ENCODE measurements at places on chromosomes 12 and 14.
A peak's percentile ranks its signal among the peaks of the same experiment; 100 is the strongest.

- no peaks in the 10 kb centered on the region for H3K36me3 ChIP-seq
- H3K27ac ChIP-seq, result no peak overlapping the region
- DNase-seq, result no peak
- no peaks in the 10 kb centered on the region for H3K27me3 ChIP-seq
- H3K4me1 ChIP-seq, result peaks cover 27% of the 10 kb centered on the region
- H3K4me3 ChIP-seq, result no peak overlapping the region
These were observed 56.7 kb downstream of the FBRSL1 start for GRCh38 chr12:132546647-132547046.

- no peaks in the 10 kb centered on the region for H3K4me1 ChIP-seq
- H3K27me3 ChIP-seq, result no peaks in the 10 kb centered on the region
- H3K27ac ChIP-seq, result no peak overlapping the region
- H3K4me3 ChIP-seq, result no peak overlapping the region
- H3K36me3 ChIP-seq, result no peaks in the 10 kb centered on the region
- no peak for DNase-seq
These were observed 79.7 kb downstream of the FUT8 start for GRCh38 chr14:65492266-65492665.

DNA sequence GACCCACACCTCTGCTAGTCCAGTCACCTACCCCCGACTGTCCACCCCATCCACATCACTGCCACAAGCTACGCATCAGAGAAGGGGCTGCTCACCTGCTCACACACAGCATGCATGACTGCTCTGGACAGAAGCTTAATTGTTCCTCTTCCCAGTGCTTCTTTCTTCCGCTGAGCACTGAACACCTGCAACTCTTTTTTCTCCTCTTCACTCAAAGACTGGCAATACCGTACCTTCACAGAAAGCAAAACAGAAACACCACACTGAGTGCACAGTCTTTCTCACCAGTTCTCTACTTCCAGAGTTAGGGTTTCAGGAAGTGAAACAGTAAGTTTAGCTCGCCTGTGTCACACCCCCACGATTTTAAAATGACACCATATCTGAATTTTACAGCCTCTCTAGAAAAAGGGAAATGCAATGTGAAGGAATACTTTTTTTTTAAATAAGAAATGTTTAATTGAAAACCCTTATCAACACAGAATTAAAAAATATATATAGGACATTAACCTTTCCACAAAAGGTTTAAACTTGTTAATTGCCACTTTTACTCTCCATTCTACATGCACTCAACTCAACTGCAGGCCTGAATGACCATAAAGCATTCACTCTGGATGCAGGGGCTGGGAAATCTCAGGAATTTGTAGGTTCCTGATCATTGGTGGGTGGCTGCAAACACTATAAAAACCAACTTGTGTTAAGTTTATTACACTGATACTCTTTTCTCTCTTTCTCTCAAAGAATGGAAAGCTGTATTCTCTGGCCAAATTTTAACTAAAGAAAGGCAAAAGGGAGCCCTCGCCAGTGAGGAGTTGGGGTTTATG is 120.0 kb downstream of the PRICKLE1 start:
- DNase-seq, result no peak
- peak overlapping the region; percentile 78 for H3K27ac ChIP-seq
- H3K27me3 ChIP-seq, result no peaks in the 10 kb centered on the region
- peaks cover 32% of the 10 kb centered on the region for H3K4me1 ChIP-seq
- H3K36me3 ChIP-seq, result peaks cover 48% of the 10 kb centered on the region
- no peak overlapping the region for H3K4me3 ChIP-seq

GRCh38 chr14:25400607-25401206 is 350.8 kb upstream of the STXBP6 start:
- H3K27ac ChIP-seq, result no peak overlapping the region
- no peaks in the 10 kb centered on the region for H3K4me1 ChIP-seq
- DNase-seq, result peak; percentile 55

GRCh38 chr14:27528328-27528727 is 930.5 kb upstream of the NOVA1 start:
- H3K4me3 ChIP-seq, result no peak overlapping the region
- H3K27ac ChIP-seq, result no peak overlapping the region
- DNase-seq, result peak; percentile 18
- no peaks in the 10 kb centered on the region for H3K4me1 ChIP-seq
- no peaks in the 10 kb centered on the region for H3K36me3 ChIP-seq

GRCh38 chr12:102167821-102168604 is 29.6 kb downstream of the PMCH start:
- DNase-seq, result no peak
- H3K4me3 ChIP-seq, result no peak overlapping the region
- H3K27ac ChIP-seq, result no peak overlapping the region
- no peaks in the 10 kb centered on the region for H3K4me1 ChIP-seq
- H3K36me3 ChIP-seq, result peaks cover 3% of the 10 kb centered on the region
- no peaks in the 10 kb centered on the region for H3K27me3 ChIP-seq

GRCh38 chr12:58269476-58269875 is 328.1 kb downstream of the ATP23 start:
- H3K4me1 ChIP-seq, result no peaks in the 10 kb centered on the region
- no peak overlapping the region for H3K27ac ChIP-seq
- no peaks in the 10 kb centered on the region for H3K36me3 ChIP-seq
- no peak overlapping the region for H3K4me3 ChIP-seq
- H3K27me3 ChIP-seq, result peaks cover 1% of the 10 kb centered on the region

GRCh38 chr14:71423481-71423880 is 508.7 kb upstream of the RGS6 start:
- H3K4me3 ChIP-seq, result no peak overlapping the region
- DNase-seq, result no peak
- no peak overlapping the region for H3K27ac ChIP-seq

DNA sequence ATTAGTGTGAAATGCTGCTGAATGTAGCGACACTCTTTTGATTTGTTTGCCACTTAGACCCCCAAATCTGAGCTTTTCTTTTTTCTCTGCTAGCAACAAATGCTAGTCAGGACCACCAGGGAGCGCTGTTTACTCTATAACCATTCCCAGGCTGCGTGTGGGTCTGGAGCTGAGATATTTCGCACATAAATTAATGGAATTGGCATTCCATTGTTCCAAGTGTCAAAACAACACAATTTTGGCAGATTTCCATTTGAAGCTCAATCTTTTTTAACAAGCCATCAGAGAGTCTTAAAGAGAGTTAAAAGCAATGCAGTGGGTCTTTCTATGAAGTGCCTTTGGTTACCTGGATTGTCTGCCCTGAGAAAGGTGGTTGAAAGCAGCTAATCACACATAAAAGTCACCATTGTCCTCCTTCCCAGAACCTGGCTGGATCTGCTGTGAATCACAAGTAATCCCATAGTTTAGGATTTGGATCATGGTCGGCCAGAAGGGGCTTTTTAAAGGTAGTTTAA is 7.4 kb upstream of the TMEM132C start:
- H3K27ac ChIP-seq, result no peak overlapping the region
- no peaks in the 10 kb centered on the region for H3K4me1 ChIP-seq
- no peak overlapping the region for H3K4me3 ChIP-seq
- peak; percentile 70 for DNase-seq
- H3K27me3 ChIP-seq, result no peaks in the 10 kb centered on the region

GRCh38 chr14:55313480-55313879 is 42.3 kb downstream of the FBXO34 start:
- H3K4me1 ChIP-seq, result no peaks in the 10 kb centered on the region
- no peaks in the 10 kb centered on the region for H3K27me3 ChIP-seq
- no peak for DNase-seq
- H3K4me3 ChIP-seq, result no peak overlapping the region

GRCh38 chr12:83470749-83471148 is 784.0 kb downstream of the TMTC2 start:
- no peaks in the 10 kb centered on the region for H3K36me3 ChIP-seq
- H3K4me1 ChIP-seq, result no peaks in the 10 kb centered on the region
- H3K4me3 ChIP-seq, result no peak overlapping the region
- H3K27me3 ChIP-seq, result no peaks in the 10 kb centered on the region
- H3K27ac ChIP-seq, result no peak overlapping the region

- no peak overlapping the region for H3K4me3 ChIP-seq
- H3K27ac ChIP-seq, result no peak overlapping the region
- H3K36me3 ChIP-seq, result no peaks in the 10 kb centered on the region
- no peaks in the 10 kb centered on the region for H3K27me3 ChIP-seq
- DNase-seq, result no peak
These were observed 345.5 kb upstream of the MGAT4C start for GRCh38 chr12:86601550-86602308.

GRCh38 chr14:50823051-50823761 is 7.8 kb downstream of the NIN start:
- H3K27me3 ChIP-seq, result no peaks in the 10 kb centered on the region
- peaks cover 16% of the 10 kb centered on the region for H3K4me1 ChIP-seq

GRCh38 chr14:28142400-28143015 is 624.1 kb upstream of the FOXG1 start:
- no peak overlapping the region for H3K4me3 ChIP-seq
- no peaks in the 10 kb centered on the region for H3K27me3 ChIP-seq
- DNase-seq, result no peak
- H3K27ac ChIP-seq, result no peak overlapping the region
- no peaks in the 10 kb centered on the region for H3K36me3 ChIP-seq

DNA sequence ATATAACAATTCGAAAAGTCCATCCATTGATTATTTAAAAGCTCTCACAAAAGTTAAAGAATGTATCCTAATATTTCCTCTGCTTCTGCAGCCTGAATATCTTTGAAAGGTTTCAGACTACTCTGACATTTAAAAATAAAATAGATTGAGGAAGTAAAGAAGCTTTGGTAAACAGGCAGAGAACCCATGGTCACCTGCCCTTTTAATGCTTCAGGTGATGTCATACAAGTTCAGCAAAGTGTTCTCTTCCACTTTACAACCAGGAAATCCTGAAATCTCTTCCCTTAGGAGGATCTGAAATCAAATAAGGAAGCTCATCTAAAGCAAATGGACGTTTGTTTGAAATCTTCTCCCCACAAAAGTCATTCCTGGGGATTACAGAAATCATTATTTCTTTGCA is 322.4 kb downstream of the PDZRN4 start:
- no peak for DNase-seq
- H3K27ac ChIP-seq, result no peak overlapping the region
- no peaks in the 10 kb centered on the region for H3K4me1 ChIP-seq
- H3K36me3 ChIP-seq, result no peaks in the 10 kb centered on the region
- H3K4me3 ChIP-seq, result no peak overlapping the region

- H3K27me3 ChIP-seq, result no peaks in the 10 kb centered on the region
- H3K36me3 ChIP-seq, result no peaks in the 10 kb centered on the region
- no peak for DNase-seq
- no peak overlapping the region for H3K27ac ChIP-seq
- H3K4me3 ChIP-seq, result no peak overlapping the region
These were observed 233.5 kb downstream of the EFCAB11 start for GRCh38 chr14:89720741-89721729.

- no peak for DNase-seq
- peaks cover 28% of the 10 kb centered on the region for H3K36me3 ChIP-seq
- H3K27me3 ChIP-seq, result no peaks in the 10 kb centered on the region
- H3K4me1 ChIP-seq, result no peaks in the 10 kb centered on the region
These were observed 7.5 kb downstream of the TMED2 start for GRCh38 chr12:123591702-123592481.

DNA sequence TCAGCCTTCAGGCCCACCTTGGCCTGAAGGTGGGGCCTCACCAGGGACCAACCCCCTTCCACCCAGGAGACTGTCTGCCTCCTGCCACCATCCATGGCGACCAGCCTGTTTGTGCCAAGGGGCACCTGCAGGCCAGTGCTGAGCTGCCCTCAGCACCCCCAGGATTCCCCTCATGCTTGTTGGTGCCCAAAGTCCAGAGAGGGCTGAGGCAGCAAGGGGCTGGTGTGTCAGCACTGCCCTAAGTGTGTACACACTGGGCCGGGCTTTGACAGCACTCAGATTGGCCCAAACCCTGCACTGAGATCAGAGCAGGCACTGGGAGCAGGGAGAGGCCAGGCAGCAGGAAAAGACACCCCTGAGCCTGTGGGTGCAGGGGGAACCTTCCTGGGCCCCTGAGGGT is 18.6 kb downstream of the SYNJ2BP start:
- H3K4me1 ChIP-seq, result no peaks in the 10 kb centered on the region
- H3K27me3 ChIP-seq, result no peaks in the 10 kb centered on the region
- H3K36me3 ChIP-seq, result peaks cover 17% of the 10 kb centered on the region
- no peak overlapping the region for H3K27ac ChIP-seq
- H3K4me3 ChIP-seq, result no peak overlapping the region

GRCh38 chr12:41254004-41254914 is 66.1 kb downstream of the PDZRN4 start:
- H3K36me3 ChIP-seq, result no peaks in the 10 kb centered on the region
- H3K27me3 ChIP-seq, result no peaks in the 10 kb centered on the region
- DNase-seq, result no peak

DNA sequence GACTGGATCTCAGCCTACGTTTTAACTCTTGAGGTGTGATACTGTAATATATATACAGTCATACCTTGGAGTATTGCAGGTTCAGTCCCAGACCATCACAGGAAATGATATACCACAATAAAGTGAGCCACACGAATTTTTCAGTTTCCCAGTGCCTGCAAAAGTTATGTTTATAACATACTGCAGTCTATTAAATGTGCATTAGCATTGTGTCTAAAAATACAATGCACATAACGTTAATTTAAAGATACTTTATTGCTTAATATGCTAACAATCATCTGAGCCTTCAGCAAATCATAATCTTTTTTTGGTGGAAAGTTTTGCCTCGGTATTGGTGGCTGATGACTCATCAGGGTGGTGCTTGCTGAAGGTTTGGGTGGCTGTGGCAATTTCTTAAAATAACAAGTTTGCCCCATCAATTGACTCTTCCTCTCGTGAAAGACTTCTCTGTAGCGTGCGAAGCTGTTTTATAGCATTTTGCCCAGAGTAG is 18.9 kb downstream of the PYROXD1 start:
- no peaks in the 10 kb centered on the region for H3K4me1 ChIP-seq
- no peak overlapping the region for H3K4me3 ChIP-seq
- H3K36me3 ChIP-seq, result peaks cover 26% of the 10 kb centered on the region
- no peak for DNase-seq
- H3K27me3 ChIP-seq, result no peaks in the 10 kb centered on the region

DNA sequence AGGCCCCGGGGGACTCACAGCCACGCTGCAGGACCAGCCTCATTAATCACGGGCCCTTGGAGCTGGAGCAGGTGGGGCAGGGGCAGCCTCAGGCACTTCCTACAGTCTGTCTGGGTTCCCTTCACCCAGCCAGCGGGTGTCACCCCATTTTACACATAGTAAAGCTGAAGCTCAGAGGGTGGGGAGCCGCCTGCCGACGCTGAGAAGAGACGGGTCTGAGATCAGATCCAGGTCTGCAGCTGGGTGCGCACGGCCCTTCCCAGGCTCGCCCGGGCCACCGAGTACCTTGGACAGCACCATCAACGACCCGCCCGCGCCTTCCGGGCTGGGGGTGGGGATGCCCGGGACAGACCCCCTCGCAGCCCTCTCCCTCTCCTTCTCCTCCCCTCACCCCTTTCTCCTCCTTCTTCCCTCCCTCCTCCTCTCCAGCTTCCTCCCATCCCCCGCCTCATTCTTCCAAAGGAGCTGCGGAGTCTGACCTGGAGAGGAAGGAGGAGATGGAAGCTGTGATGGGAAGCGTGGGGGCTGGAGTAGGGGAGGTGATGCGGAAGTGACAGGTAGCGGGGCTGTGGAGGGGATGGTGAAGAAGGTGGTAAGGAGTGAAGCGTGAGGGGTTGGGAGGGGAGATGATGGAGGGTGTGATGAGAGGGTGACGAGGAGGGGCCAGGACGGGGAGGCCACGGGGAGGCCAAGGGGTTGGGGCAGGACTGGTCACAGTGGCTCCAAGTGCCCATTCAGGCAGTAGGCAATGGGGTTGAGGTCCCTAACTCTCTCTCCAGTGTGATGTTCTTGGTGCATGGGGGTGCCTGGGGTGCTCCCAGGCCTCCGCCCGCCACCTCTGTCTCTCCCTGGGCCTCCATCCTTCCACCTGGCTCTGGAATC is 8.8 kb downstream of the DTX1 start:
- peaks cover 12% of the 10 kb centered on the region for H3K4me1 ChIP-seq
- H3K36me3 ChIP-seq, result no peaks in the 10 kb centered on the region
- H3K4me3 ChIP-seq, result no peak overlapping the region
- H3K27ac ChIP-seq, result no peak overlapping the region

GRCh38 chr12:91622037-91622436 is 439.4 kb upstream of the DCN start:
- no peaks in the 10 kb centered on the region for H3K36me3 ChIP-seq
- no peak overlapping the region for H3K4me3 ChIP-seq
- DNase-seq, result no peak
